ENCODE measurements at places on chromosomes 2 and 18.

DNA sequence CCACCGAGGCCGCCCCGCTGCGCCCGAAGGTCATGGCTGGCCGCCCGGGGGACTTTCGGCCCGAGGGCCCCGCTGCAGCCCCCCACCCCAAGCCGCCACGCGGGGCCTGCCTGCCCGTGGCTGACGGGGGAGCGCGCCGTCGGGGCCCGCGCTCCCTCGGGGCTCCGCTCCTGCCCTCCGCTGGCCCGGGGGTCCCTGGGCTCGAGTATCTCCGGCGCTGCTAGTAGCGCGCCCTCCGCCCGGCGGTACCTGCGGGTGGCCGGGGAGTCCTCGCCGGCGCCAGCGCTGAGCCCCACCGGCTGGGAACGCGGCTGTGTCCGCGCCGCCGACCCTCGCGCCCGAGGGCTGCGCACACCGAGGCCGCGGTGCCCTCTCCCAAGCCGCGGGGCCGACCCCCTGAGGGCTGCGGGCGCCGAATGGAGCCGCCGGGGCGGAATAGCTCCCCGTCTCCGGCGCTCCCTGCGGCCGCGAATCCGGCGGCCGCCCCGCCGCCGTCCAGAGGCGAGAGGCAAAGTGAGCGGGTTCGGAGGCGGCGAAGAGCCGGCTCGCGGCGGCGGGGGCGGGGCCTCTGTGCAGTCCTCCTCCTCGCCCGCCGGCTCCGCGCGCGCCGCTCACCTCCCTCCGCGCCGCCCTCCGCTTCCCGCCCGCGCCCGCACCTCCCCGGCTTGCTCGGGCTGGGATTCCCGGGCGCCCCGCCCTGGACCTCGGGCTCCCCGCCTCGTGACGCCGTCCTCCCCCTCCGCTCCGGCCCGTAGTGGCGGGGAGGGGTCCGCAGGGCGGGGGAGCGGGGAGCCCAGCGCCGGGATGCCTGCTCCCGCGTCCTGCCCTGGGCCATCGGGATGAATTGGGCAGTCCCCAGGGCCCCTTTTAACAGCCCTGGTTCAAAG lies at the start of gene KCNG3:
Gene KCNG3, minus strand, starts transcription at position 515 of the 887 bp plus-strand sequence. Its CDS starts 481 bp downstream, at position 34.
- peak; percentile 73 for DNase-seq

GRCh38 chr2:239544918-239545465 lies 144.2 kb upstream of the HDAC4 start:
- DNase-seq, result no peak

DNA sequence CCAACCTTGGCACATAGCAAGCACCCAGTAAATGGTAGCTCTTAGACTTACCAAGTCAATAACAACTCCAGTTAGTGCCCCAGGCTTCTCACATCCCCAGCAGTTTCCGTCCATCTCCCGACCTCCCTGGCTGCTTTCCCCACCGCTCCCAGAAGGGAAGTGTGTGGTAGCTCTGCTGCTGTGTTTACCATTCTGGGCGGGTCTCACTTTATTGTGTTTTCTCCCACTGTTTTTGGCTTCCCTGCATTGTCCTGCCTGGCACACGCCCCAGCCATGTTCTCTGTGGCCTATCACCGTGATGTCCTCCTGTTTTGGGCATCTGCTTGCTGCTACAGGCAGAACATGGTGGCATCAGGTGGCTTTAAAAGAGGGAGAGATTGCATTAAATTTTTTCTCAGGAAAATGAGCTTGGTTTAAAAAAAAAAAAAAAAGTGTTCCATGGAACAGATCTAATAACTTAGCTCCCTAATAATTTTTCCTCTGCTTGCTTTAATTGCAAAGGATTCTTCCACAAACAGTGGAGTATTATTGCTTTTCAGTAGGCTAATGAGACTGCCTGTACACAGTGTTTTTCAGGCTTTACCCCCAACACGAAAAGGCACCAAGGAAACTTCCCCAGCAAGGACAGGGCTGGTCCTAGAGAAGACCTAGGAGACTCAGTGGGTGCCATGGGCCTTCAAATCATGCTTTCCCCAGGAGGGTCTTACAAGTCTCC lies 8.0 kb upstream of the COX7A2L start:
- no peak for DNase-seq

DNA sequence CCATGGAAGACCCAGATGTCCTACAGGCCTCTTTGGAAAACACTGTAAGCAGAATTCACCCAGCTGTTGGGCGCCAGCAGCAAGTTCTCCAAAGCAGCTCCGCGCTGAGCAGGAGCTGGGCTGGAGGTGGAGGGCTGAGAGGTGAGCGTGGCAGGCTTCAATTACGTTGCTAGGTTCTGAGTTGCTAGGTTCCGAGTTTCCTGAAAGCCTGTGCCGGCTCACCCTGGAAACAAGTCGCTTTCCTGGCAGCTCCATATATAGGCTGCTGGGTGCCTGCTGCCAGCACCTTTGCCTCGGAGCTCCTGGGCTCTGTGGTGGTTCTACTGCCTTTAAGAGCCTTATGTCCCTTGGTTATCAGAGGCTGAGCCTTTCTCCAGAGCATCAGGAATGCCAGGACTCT lies 14.4 kb upstream of the EGR4 start:
- peak; percentile 43 for DNase-seq

DNA sequence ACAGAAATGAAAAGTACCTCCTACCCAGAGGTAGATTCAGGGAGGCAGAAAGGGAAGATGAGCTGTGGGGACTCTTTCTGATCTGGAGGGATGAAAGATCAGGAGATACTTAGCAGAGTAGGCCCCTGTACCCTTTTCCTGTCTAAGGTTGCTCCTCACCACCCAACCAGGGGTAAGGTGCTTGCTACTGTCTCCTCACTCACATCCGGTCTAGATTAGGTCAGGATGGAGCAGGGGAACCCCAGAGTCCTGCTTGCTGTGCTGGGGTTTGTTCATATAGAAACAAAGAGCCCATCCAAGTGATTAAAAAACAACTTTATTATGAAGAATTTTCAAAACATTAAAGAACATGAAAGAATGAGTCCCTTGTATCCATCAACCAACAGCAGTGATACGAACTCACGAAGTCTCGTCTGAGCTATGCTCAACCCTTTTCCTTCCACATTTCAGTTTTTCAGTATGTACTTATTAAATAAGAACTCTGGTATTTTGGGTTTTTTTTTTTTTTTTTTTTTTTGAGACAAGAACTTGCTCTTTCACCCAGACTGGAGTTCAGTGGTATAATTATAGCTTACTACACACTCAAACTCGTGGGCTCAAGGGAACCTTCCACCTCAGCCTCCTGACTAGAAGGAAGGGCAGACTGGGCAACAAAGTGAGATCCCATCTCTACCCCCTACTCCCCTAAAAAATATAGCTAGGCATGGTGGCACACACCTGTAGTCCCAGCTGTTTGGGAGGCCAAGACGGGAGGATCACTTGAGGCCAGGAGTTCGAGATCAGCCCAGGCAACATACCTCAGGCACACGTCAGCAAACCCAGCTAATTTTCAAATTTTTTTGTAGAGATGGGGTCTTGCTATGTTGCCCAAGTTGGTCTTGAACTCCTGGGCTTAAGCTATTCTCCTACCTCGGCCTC lies 28.5 kb upstream of the MCFD2 start:
- no peak for DNase-seq

GRCh38 chr2:149819356-149819957 lies 231.9 kb upstream of the MMADHC start:
- DNase-seq, result no peak

- DNase-seq, result no peak
Measured at GRCh38 chr2:95264624-95265023, 9.6 kb upstream of the PROM2 start.

- DNase-seq, result no peak
Measured at GRCh38 chr2:94984964-94985575, 40.4 kb upstream of the MAL start.

GRCh38 chr2:69299772-69300516 lies 87.1 kb downstream of the GFPT1 start:
- DNase-seq, result no peak

Data from NCI-H1436 (cell line).